ENCODE measurements at places on chromosomes 16 and 17. TPM values are rescaled to one million over a fixed set of nuclear protein-coding genes. Genes with fewer than 3 reads are reported as not detected.
A peak's percentile ranks its signal among the peaks of the same experiment; 100 is the strongest.

DNA sequence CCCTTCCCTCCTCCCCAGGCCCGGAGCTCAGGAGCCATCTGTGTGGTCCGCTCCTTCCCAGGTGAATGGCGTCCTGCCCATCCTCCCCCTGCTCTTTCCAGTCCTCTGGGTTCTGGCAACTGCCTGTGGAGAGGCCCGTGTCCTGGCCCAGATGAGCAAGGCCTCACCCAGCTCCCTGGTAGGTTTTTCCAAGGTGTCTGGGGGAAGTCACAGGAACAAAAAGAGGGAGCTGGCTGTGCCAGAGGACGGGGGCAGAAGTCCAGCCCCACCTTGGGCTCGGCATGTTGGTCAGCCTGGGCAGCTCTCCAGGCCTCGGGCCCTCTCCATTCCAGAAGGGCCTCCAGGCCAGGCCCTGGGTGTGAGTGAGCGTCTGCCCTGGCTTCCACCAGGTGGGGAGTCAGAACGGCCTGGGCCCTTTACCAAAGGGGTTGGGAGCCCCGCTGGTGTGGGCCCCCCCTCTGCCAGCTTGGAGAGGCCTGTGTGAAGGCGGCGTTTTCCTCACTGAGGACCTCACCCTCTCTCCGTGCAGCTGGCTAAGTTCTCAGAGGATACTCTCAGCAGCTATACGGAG lies 25.1 kb downstream of the CASKIN2 start:
- peaks cover 60% of the 10 kb centered on the region for H3K36me3 ChIP-seq
- H3K27ac ChIP-seq: peak overlapping the region; percentile 66
- H3K4me3 ChIP-seq: no peak overlapping the region
- no peak for DNase-seq

DNA sequence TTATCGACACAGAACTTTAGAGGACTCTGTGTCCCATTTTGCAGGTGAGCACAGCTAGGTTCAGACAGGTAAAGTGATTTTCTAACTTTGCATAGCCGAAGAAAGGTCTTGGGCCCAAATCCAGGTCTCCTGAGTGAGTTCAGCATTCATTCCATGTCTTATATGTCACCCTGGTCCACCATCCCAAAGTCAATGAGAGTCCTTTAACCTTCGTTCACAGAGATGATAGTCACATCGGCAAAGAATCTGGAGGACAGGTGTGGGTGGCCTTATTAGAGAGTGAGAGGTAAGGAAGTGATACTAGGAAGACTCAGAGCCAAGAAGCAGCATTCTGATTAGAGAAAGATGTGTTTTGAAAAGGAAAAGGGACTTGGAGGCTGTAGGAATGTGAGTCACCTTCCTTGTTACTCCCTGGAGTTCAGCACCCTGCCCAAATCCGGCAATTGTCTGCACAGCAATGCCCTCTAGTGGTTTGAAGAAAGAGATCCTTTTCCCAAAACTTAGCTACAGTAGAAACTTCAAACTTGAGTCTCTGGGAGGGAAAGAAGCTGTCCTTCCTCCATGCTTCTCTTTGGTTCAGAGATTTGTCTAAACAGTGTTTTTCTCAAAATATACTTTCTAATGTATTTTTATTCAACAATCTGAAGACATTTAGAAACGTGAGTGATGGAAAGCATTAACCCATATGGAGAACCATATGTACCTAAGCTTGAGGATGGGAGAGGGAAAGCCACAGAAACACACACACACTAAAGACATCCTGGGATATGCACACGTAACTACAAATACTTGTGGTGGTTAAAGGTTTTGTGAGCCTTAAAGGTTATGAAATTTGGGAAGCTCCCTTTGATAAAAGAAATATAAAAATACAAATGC lies 96.4 kb upstream of the SHISA6 start:
- H3K27me3 ChIP-seq: no peaks in the 10 kb centered on the region
- no peaks in the 10 kb centered on the region for H3K36me3 ChIP-seq
- H3K4me3 ChIP-seq: no peak overlapping the region
- no peak for DNase-seq
- no peaks in the 10 kb centered on the region for H3K4me1 ChIP-seq

DNA sequence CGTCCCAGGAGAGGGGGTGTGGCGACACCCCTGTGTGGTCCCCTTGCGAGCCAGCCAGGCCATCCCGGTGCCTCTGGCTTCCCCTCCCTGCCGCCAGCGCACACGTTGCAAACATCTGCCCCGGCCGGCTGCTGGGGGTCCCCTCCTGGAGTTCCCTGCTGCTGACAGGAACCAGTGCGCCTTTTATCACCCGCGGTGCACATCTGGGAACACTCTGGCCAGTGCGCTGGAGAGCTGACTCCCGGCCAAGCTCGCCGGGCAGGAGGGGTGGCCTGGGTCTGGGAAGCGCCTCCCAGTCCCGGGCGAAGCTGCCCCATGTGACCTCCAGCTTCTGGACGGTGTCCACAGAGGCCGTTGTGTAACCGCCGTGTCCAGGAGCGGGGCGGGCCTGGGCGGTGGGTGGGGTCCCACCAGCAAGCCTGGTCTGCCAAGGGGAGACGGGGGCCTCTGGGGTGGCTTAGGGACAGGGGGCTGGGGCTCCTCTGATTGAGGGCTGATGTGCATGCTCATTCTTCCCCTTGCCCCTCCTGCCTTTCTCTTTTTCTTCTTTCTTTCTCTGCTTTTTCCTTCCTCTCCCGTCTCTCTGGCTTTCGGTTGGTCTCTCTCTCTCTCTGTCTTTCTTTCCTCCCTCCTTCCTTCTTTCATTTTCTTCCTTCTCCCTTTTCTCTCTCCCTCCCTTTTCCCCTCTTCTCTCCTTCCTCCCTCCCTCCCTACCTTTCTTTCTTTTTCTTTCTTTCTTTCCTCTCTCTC lies 25.2 kb upstream of the CIBAR2 start:
- H3K4me3 ChIP-seq: peak overlapping the region; percentile 8
- H3K27ac ChIP-seq: peak overlapping the region; percentile 88
- no peaks in the 10 kb centered on the region for H3K36me3 ChIP-seq
- peaks cover 50% of the 10 kb centered on the region for H3K4me1 ChIP-seq

The FAM20A gene
- 36.5 TPM for total RNA-seq

DNA sequence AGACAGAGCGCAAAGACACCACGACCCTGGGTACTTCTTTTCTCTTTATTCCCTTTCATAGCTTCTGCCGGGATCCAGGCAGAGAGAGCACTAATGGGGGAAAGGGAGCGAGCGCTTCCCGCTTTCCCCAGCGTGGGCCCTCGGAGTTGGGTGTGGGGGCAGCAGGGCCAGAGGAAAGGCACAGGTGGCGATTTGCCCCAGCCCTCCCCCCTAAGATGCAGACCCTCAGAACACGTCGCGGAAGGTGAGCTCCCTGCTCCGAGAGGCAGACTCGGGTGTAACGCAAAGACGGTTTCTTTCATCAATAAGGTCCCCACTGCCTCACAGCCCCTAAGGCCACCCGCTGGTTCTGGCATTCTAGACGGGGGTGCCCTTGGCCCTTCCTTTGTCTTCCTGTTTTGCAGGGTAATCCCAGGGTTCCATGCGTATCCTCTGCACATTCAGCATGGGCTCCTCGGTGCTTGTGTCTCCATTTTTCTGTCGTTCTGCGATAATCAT lies 570 bp upstream of the NME3 start:
- DNase-seq: no peak
- no peaks in the 10 kb centered on the region for H3K27me3 ChIP-seq
- peak overlapping the region; percentile 93 for H3K27ac ChIP-seq
- no peaks in the 10 kb centered on the region for H3K36me3 ChIP-seq

- no peak overlapping the region for H3K27ac ChIP-seq
- no peaks in the 10 kb centered on the region for H3K4me1 ChIP-seq
- DNase-seq: no peak
- no peaks in the 10 kb centered on the region for H3K36me3 ChIP-seq
These were observed 15.9 kb downstream of the EPOP start for GRCh38 chr17:38658741-38659345.

The OR1A2 gene
- not detected for total RNA-seq

DNA sequence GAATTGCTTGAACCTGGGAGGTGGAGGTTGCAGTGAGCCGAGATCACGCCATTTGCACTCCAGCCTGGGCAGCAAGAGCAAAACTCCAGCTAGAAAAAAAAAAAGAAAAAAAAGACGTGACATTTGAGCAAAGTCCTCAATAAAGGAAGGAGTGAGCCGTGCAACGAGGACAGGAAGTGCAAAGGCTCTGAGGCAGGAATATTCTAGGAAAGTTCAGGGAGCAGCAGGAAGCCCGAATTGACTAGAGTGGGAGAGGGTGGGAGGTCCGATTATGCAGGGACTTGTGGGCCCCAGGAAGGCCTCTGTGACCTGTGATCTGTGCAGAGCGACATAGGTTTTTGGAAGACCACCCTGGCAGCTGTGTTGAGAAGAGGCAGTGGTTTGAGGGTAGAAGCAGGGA lies 8.6 kb upstream of the LASP1NB start:
- H3K27me3 ChIP-seq: no peaks in the 10 kb centered on the region
- DNase-seq: no peak
- H3K4me3 ChIP-seq: no peak overlapping the region
- peaks cover 85% of the 10 kb centered on the region for H3K36me3 ChIP-seq

GRCh38 chr16:19299565-19299964 lies 14.0 kb downstream of the CLEC19A start:
- no peaks in the 10 kb centered on the region for H3K27me3 ChIP-seq
- H3K4me3 ChIP-seq: no peak overlapping the region
- no peak overlapping the region for H3K27ac ChIP-seq
- no peaks in the 10 kb centered on the region for H3K36me3 ChIP-seq
- H3K4me1 ChIP-seq: no peaks in the 10 kb centered on the region
- no peak for DNase-seq

The CCL4 gene
- total RNA-seq: 2.4 TPM

DNA sequence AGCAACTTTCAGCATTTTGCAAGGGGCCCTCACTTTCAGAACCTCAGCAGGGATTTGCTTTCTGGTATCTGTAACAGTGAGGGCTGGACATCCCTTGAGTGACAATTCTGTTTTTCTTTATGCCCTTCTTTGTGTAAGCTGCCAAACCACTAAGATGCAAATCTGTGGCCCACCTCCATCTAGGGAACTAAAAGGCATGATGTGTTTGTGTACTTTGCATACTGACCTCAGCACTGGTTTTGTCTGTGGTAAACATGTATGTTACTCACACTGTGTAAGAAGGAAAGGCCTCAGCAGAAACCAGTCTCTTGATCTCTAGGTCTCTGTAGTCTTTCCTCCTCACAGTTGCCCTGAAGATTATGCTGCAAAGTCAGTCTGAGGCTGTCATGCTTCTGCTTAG lies 396.6 kb upstream of the DYNLRB2 start:
- no peaks in the 10 kb centered on the region for H3K27me3 ChIP-seq
- no peaks in the 10 kb centered on the region for H3K36me3 ChIP-seq
- no peak for DNase-seq
- H3K4me1 ChIP-seq: no peaks in the 10 kb centered on the region
- H3K27ac ChIP-seq: no peak overlapping the region

DNA sequence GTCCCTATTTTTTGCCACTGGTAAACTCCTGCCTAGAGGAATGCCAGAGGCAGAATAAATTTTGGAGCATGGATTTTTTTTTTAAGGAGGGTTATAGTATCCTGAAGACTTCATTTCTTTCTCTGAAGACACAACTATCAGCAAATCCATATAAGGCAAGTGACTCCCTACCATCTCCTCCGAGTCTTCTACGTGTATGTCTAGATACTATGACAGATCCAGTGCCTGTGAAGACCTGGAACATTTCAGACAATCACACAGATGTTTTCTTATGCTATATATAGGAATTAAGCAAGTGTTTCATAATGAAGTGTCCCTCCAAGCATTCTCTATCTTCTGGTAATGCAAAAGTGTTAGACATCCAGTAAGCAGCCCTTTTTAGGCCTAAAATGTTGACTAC lies 255.5 kb upstream of the TBX2 start:
- H3K27me3 ChIP-seq: no peaks in the 10 kb centered on the region
- H3K36me3 ChIP-seq: no peaks in the 10 kb centered on the region
- H3K4me1 ChIP-seq: peaks cover 3% of the 10 kb centered on the region
- no peak overlapping the region for H3K4me3 ChIP-seq
- no peak for DNase-seq

The PABPN1L gene
- not detected for total RNA-seq

DNA sequence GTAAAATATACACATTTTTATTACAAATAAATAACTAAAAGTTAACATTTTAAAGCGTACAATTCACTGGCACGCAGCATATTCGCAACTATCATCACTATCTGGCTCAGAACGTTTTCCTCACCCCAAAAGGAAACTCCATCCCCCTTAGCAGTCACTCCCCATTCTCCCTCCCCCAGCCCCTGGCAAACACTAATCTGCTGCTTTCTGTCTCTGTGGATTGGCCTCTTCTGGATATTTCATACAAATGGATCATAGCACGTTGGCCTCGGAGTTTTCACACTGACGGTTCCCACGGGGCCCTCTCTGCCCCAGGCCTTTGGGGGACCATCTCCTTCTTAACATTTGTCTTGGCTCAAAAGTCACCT lies 64.6 kb downstream of the RTN4RL1 start:
- DNase-seq: no peak
- no peaks in the 10 kb centered on the region for H3K4me1 ChIP-seq
- no peaks in the 10 kb centered on the region for H3K36me3 ChIP-seq

The PYY gene
- total RNA-seq: not detected

DNA sequence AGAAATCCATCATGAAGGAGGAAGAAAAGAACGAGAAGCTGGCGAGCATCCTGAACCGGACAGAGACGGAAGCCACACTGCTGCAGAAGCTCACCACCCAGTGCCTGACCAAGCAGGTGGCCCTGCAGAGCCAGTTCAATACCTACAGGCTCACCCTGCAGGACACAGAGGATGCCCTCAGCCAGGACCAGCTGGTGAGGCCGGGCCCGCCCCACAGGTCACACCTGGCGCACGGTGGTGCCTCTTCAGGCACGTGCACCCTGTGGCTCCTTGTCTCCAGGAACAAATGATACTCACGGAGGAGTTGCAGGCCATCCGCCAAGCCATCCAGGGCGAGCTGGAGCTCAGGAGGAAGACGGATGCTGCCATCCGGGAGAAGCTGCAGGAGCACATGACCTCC lies 19.8 kb upstream of the GAA start:
- H3K4me3 ChIP-seq: no peak overlapping the region
- H3K27me3 ChIP-seq: no peaks in the 10 kb centered on the region
- no peaks in the 10 kb centered on the region for H3K4me1 ChIP-seq
- H3K27ac ChIP-seq: no peak overlapping the region

The HS3ST3A1 gene
- not detected for total RNA-seq

DNA sequence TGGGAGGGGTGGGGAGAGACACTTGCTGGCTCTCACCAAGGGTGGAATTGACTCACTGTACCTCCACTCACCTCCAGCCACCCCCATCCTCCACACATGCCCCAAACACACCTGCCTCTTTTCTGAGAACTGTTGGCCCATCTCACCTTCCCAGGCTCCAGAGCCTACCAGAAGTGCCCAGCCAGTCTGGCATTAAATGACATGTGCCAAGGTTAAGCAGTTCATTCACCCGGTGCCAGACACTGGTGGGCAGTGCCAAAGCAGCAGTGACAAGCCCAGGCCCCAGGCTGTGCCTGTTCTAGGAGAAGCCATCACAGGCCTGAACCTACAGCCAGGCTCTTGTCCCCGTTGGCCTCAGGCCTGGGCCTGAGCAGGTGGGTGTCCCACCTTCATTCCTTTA lies 11.2 kb downstream of the MVP start:
- H3K4me3 ChIP-seq: no peak overlapping the region
- no peaks in the 10 kb centered on the region for H3K4me1 ChIP-seq
- no peak for DNase-seq
- H3K36me3 ChIP-seq: peaks cover 3% of the 10 kb centered on the region
- no peak overlapping the region for H3K27ac ChIP-seq

All from tibial nerve (tissue), 4 donors.